ENCODE measurements at places on chromosomes 5 and 9.

DNA sequence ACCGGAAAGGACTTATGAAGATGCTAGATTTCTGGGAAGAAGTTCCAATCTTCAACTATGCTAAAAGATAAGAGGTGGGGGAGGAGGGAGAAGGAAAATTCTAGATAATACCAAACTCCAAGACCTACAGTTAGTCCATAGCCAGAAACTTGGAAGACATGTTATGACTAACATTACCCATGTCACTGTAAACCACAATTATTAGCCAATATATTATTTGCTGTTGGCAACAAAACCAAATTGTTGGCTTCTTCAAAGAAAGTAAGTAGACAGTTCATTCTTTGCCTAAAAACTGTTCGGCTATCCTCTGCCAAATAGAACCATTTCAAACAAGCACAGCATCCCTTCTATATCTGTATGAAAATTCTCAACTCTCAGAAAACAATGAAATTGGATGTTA, 25.1 kb downstream of the PRLR start:
- no peak for DNase-seq

- no peak for DNase-seq
These were observed 51.1 kb downstream of the GNA14 start for GRCh38 chr9:77597057-77597456.

DNA sequence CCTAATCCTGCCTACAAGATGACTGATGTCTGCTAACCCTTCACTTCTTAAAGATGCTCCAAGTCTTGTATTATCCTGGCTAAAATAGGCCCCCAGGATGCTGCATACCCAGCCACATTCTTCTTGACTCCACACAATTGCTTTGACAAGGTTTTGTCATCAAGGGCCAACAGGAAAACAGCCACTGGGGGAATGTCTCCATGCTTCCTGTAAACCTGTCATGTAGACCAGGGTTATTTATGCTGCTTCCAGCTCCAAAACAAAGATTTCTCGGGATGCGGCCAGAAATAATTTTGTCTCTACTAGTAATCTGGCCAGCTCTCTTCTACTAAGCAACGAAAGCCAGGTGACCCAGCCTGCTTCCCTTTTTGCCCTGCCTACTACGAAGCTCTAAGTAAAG, 53.8 kb downstream of the SHB start:
- DNase-seq = no peak

DNA sequence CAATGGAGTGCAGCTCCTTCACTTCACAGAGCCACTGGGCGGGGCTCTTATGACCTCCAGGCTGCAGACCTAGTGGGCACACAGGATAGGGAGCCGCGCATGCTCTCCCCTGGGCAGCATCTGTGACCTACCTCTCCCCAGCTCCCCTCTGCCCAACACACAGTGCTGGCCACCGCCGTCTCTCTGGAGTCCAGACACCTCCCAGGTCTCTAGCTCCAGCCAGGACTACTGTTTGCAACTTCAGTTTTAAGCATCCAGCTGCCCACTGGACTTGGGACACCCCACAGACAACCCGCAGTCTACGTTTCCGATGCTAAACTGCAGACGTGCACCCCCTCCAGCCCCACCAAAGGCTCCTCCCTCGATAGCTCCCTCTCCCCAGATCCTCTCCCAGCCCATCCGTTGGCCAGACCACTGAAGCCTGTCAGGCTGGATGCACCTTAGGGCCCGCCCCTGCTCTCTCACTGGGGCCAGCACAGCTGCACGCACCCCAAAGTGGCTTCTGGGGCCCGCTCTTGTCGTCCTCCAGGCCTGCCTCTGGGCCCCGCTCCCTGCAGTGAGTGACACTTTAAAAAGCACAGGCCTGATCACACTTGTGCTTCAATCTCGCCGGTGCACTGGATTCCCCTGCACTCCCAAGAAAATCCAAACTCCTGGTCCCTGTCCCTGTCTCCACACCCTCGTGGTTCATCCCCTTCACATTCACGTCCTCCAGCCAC, 11.3 kb downstream of the FLT4 start:
- no peak for DNase-seq

GRCh38 chr5:139061274-139061673, 136.9 kb downstream of the SIL1 start:
- no peak for DNase-seq

- DNase-seq = no peak
These were observed 41.8 kb upstream of the PAM start for GRCh38 chr5:102713278-102713677.

DNA sequence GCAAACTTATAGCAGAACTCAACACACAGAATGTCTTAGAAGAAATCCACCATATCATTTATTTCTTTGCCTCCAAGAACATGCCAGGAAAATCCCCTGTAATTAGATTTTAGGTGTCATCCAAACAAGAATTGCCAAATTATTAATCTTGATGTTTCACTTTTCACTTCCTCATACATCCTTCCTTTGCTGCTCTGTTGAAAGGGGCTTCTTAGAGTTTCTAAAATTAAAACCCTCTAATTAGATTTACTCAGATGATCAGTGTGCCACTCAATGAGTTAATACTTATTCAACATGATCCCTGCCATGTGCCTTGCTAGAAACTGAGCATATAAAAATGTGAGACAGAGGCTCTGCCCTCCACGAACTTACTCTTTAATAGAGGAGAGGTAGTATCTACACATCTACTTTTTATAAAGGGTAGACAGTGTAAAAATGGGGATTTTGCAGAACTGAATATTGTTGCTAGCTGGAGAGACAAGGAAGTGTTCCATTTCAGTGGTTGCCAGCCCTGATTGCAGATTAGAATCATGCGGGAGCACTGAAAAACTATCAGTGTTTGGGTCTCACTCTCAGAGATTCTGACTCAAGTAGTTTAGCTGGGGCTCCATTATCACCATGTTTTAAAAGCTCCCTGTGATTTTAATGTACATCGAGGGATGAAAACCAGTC, 498.4 kb downstream of the TLE4 start:
- no peak for DNase-seq

GRCh38 chr9:69637193-69637816, 34.9 kb downstream of the APBA1 start:
- no peak for DNase-seq

- no peak for DNase-seq
These were observed 33.9 kb upstream of the NKX2-5 start for GRCh38 chr5:173268750-173269432.

- DNase-seq = no peak
These were observed 1229.5 kb upstream of the CDH6 start for GRCh38 chr5:29963956-29964355.

GRCh38 chr9:134590240-134591081, 51.1 kb upstream of the COL5A1 start:
- no peak for DNase-seq

- no peak for DNase-seq
These were observed 80.7 kb downstream of the HAPLN1 start for GRCh38 chr5:83639911-83640310.

- no peak for DNase-seq
These were observed 813.5 kb downstream of the PTPRD start for GRCh38 chr9:9799287-9799686.

DNA sequence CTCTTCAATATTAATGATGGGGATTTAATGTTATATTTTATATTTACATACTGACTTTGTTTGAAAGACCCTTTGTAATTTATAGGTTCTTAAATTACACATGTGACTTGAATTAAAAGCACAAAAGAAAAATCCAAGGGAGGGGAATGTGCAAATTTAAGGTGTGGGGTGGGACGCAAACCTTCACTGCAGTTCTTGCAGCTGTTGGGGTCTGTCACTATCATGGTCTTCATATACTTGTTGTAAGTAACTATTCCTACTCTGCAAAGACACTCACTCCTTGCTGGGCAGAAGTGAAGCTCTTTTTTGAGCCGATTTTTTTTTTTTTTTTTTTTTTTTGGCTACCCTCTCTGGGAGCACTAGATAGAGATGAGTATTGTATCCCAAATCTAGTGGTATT, 505.3 kb downstream of the ARHGEF28 start:
- DNase-seq = no peak

DNA sequence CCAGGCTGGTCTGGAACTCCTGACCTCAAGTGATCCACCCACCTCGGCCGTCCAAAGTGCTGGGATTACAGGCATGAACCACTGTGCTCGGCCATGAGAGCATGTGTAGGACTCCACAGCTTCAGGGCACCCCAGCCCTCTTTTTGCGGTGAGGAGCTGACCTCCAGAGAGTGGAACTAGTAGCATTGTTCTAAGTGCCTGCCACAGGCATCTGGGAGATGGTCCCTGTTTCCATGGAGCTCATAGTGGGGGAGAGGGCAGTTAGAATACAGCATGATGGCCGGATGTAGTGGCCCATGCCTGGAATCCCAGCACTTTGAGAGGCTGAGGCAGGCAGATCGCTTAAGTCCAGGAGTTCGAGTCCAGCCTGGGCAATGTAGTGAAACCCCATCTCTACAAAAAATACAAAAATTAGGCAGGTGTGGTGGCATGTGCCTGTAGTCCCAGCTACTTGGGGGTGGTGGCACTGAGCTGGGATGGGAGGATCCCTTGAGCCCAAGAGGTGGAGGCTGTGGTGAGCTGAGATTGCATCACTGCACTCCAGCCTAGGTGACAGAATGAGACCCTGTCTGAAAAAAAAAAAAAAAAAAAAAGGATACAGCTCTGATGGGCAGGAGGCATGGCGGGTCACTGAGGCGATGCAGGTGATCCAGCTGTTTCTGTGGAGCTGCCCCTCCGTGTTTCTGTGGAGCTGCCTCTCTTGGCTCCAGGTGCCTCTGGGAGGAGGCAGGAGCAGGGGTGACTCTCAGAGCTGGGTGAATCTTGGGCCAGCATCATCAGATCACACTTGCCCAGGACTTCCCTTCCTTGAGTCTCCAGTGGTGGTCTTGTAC, 4.2 kb downstream of the ASS1 start:
- no peak for DNase-seq

- DNase-seq = no peak
These were observed 8.5 kb upstream of the CRB2 start for GRCh38 chr9:123347289-123348060.

- DNase-seq = no peak
These were observed 6.2 kb downstream of the PRDM12 start for GRCh38 chr9:130670644-130671043.

GRCh38 chr9:33153001-33153400, 14.1 kb downstream of the B4GALT1 start:
- no peak for DNase-seq

DNA sequence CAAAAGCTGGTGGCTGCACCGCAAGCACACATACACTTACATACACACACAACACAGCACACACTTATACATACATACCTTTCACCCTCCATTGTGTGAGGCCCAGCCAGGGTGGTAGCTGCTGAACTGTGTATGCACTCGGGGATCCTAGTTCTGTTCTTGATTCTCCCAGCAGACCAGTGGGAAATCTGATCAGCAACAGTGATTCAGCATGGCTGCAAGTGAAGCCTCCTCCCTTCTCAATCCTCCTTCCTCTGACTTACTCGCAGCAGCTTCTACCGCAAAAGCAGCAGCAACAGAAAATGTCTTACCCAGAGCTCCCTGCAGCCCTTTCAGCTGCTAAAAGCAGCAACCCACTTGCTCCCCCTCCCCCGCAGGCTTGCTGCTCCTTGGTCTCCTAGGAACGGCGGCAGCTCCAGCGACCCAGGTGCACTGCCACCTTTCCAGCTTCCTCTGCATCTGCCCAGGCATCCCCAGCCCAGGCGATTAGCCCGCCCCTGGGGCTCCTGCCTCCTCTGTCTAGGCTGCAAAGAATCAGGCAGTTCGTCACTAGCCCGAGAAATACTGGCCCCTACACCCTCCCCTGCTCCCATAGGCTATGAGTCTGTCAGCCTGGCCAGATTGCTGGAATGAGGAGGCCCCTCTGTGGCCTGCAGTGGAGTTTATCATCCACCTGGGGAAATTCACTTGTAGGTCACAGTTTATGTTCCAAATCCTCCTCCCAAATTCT, at the start of gene KLHL3:
TSS of gene KLHL3 (minus strand) at position 535 of the 730 bp plus-strand sequence. CDS start at position 92, 443 bp downstream.
- DNase-seq = no peak

DNA sequence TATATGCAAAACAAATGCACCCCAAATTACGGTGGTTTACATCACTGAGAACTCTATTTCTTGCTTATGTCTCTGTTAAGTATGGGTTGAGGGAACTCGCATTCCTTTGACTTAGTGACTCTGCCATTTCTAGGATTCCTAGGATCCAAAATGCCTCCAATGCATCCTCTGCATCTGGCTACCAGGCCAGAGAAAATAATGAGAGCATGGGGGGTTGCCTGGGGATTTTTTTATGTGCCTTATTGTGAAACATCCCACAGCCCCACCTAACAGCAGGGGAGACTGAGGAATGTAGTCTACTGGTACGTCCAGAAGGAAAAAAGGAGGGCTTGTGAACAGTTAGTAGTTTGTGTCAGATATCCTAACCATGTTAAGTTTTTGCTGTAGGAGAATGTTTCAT, 466.0 kb upstream of the ARRDC3 start:
- DNase-seq = no peak

DNA sequence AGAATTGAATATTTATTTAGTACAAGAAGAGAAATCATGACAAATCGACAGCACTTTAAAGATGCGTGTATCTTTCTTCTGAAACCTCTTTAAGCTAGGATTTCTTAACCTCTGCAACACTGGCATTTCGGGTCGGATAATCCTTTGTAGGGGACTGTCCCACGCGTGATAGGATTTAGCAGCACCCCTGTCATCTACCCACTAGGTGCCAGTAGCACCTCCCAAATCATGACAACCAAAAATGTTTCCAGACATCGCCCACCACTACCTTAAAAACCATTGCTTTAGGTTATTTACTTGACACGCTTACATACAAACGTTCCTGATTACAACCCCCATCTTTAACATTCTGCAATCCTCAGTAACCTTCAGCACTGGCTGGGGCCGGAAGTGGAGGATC, 223.1 kb downstream of the TRIM32 start:
- DNase-seq = no peak

- DNase-seq = no peak
These were observed 24.0 kb downstream of the HSD17B4 start for GRCh38 chr5:119476341-119476740.

GRCh38 chr5:160221082-160221481, 8.2 kb upstream of the FABP6 start:
- DNase-seq = no peak

DNA sequence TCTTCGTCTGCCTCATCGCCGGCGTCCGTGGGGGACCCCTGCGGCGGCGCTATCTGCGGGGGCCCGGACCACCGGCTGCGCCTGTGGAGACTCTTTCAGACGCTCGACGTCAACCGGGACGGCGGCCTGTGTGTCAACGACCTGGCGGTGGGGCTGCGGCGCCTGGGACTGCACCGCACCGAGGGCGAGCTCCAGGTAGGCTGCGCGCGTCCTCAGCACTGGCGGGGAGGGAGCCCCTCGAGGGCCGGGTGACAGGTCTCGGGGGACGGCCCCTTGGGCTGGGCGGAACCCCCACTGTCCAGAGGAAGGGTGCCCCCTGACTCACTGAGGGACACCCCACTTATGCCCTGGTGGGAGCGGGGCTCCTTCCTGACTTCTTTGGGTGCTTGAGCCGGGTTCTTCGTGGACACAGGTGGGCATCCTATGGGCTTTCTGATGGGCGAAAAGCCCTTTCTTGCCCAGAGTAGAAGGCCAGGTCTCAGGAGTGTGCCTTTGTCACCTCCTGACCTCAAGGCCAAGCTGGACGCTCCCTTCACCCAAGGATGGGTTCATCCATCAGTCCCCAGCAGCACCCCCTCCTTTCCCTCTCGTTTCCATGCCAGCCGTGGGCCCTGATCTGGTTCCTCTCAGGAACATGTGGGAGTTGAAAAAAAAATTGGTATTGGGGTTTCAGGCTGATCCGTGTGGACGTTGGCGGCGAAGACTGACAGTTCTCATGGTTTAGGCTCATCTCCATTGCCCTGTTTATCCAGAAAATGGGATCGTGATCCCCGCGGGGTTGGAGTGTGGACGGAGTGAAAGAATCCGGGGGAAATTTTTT, 564 bp downstream of the SLC25A25 start:
- no peak for DNase-seq

GRCh38 chr9:70607926-70608325, 193.5 kb upstream of the KLF9 start:
- DNase-seq = no peak

- DNase-seq = no peak
These were observed 14.2 kb downstream of the CCNJL start for GRCh38 chr5:160298189-160298588.

Data from stimulated activated CD8-positive, alpha-beta memory T cell treated with anti-CD3 and anti-CD28 coated beads, Interleukin-4, amount 100 ng/mL, for 1 hour (primary cell).